ENCODE measurements at places on chromosomes 2 and 18.

DNA sequence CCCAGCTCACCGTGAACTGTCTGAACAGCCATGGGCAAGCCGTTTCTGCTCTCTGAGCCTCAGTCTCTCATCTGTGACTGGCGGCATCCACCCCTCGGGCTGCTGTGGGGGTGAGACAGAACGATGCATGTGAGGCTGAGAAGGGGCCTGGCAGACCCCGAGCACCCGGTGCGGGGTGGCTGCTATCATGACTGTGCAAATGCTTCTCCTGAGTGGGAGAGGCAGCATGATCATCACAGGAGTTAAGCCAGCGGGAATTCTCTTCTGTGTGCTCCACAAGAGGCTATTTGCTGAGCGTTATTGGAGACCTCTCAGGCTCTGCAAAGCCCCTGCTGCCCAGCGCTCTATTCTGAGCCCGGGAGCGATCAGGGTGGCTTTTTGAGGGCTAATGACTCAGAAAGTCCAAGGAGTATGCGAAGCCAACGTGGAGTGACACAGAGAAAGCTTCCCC, 45.8 kb upstream of the ID2 start:
- DNase-seq, result no peak

GRCh38 chr18:45589356-45590035, 25.8 kb upstream of the SLC14A2 start:
- DNase-seq, result no peak

GRCh38 chr18:39486268-39486667, 1920.7 kb upstream of the CELF4 start:
- DNase-seq, result no peak

- DNase-seq, result no peak
Observed at GRCh38 chr2:48264627-48265026, 265.3 kb upstream of the STON1 start.

DNA sequence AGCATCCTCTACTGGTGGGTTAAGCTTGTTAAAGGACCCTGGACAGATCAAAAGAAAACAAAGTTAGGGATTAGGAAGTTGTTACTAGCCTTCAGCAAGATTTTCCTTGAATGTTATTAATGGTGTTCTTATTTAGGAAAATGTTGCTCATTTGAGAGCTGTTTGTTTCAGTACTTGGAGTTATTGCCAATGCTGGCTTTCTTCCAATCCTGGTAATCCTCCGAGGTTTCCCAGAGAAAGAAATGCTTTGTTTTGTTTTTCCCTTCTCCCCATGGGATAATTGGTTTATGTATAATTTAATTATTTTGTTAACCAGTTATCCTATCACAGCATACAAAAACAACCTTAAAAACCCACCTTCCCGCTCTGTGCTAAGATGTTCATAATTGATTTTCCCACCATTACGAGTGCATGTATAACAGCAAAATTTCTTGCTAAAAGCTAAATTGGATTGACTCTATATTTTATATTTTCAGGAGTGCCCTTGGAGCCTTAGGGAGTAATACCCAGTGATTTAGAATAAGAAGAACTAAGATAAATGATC, 79.8 kb downstream of the MGAT5 start:
- no peak for DNase-seq

GRCh38 chr2:37872192-37872750, 52.8 kb upstream of the RMDN2 start:
- no peak for DNase-seq

- DNase-seq, result no peak
Observed at GRCh38 chr18:45834306-45834705, 8.8 kb downstream of the SIGLEC15 start.

DNA sequence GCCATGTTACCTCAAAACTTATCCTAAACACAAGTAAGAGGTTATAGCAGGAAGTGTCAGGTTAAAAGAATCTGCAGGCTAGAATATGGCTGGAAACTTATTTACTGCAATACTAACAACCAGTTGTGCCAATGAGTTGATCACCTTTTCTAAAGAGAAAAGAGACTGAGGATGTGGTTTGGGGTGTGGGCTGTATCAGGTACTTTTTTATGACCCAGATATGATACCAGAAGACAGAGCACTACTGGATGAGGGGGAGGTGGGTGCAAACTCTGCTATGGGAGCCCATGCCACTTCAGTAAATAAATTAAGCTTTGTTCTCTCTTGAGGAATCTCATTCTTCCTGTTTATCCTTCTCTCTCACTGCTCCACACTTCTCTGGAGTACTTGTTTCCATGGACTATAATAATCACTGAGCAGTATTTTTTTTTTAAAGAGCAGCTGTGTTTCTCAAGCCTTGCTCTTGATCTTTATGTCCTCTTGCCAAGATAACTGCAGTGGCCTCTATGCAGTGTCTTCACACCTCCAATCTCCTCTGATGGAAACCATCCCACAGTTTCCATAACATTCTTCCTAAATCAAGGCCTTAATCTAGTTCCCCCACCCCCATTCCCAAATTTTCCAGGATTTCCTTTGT, 51.2 kb upstream of the NOSTRIN start:
- DNase-seq, result no peak

DNA sequence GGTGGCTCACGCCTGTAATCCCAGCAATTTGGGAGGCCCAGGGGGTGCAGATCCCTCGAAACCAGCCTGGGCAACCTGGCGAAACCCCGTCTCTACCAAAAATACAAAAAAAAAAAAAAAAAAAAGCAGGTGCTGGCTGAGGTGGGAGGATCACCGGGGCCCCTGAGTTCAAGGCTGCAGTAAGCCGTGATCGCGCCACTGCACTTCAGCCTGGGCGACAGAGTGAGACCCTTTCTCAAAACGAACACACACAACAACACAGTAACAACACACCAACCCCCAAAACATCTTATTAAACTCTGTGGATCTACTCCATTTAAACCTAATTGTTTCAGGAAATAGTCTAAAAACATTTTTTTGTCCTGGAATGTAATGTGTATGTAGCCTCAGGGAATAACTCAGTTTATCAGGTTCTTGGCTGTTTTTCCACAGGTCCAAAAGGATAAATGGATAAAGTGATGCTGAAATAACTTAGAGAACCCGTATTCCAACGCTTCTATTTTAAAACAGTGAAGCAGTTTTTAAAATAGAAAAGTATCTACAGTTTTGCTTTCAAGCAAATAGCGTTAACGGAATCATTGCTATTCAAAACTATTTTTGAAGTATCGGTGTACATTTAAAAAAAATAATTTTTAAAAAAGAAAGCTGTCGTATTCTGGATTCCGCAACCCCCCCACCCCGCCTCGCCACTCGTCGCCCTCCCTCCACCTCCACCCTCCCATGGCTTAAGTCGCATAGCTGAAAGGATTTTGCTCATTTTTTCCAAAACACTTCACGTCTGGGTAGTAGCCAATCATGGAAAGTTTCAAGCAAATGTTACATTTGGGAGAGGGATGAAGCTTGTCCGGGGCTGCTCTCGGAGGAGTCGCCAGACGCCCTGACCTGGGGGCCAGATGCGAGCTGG, 895 bp upstream of the GLS start:
- DNase-seq, result no peak

DNA sequence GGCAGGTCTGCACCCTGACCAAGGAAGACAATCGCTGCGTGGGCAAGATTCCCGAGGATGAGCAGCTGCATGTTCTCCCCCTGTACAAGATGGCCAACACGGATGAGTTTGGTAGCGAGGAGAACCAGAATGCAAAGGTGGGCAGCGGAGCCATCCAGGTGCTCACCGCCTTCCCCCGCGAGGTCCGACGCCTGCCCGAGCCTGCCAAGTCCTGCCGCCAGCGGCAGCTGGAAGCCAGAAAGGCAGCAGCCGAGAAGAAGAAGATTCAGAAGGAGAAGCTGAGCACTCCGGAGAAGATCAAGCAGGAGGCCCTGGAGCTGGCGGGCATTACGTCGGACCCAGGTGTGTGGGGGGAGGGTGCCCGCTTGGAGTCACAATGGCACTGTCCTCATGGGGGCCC, 48.4 kb downstream of the BOLA3 start:
- DNase-seq, result no peak

- no peak for DNase-seq
Observed at GRCh38 chr2:177822941-177823340, 249.6 kb downstream of the PDE11A start.
